AML-193 (cell line): ENCODE measurements at places on chromosomes 1 and 21.

- no peak for DNase-seq
Observed at GRCh38 chr1:41726292-41726691, 192.4 kb downstream of the HIVEP3 start.

GRCh38 chr1:94646141-94646643, 104.6 kb upstream of the F3 start:
- no peak for DNase-seq

DNA sequence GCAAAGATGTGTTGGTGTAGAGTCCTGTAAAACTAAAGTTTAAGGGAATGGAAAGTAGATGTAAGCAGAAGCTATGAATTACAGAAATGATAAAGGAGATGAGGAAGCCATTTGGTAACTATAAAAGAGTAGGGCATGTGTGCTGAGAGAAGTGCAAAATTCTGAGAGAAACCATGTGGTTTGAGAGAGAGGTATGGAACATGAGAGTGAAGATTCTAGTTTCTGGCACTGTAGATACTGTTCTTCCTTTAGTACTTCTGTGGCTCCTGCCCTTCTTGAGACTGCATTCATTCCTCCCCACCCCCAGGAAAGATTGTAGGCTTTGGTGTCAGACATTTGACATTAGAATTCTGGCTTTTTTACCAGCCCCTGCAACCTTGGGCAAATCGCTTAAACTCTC, 15.4 kb downstream of the RALGPS2 start:
- no peak for DNase-seq

GRCh38 chr21:45724994-45725843, 81.7 kb downstream of the PCBP3 start:
- DNase-seq: no peak

DNA sequence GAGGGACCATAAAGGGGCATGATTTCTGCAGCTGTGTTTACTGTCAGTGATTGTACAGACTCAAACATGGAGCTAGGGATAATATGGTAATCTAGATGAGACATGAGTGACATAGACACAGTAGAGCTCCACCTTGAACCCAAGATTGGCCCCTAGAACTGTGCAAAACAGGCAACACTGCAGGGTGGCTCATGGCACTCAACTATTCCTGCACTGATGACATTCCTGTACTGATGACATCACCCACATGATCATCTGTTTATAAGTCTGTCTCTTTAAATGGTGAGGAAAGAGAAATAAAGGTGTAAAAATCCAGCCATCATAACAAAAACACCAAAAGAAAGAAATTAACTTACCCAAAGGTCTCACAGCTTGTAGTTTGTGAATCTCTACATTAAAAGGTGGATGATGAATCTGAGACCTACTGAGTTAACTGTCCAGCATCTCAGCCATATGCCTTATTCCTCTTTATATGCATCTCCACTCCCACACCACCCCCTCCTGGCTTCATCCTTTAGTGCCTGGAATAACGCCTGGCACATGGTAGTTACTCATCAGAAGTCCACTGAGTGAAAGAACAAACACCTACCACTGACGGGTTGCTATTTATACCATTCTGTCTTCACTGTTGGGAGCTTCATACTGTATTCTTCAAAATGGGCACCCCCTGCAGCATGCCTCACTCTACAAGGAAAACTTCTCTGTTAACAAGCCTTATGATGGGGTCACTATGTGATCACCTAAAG, at the start of gene LRRC53:
TSS of gene LRRC53 (minus strand) at position 442 of the 746 bp plus-strand sequence. CDS start 29,262 bp downstream, outside the sequence.
- no peak for DNase-seq

- DNase-seq: no peak
Observed at GRCh38 chr1:157982136-157982535, 11.3 kb upstream of the KIRREL1 start.

DNA sequence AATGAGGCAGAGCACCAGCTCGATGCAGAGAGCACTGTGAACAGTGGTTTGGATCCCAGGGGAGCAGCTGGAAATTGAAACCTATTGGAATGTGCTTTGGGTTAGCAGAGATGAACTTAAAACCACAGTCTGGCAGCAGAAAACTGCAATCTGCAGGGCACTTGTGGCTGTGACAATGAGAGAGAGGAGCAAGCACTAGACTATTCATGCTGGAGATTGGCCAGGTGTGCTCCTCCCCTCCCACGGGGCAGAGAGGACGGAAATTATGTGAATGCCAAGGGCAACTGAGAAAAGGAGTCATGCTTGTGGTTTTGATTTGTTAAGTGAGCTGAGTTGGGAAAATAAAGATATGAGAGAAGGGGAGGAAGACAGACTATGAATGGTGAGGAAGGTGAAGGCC, 38.1 kb downstream of the HSD3B2 start:
- DNase-seq: no peak

- peak; percentile 37 for DNase-seq
Observed at GRCh38 chr1:153565529-153566374, at the start of gene S100A2. TSS of gene S100A2 (minus strand) at chr1:153565844. CDS start at chr1:153563877, 1,967 bp downstream.

- no peak for DNase-seq
Observed at GRCh38 chr1:70843452-70843851, 204.2 kb downstream of the PTGER3 start.

- no peak for DNase-seq
Observed at GRCh38 chr1:194161591-194161990, 975.2 kb upstream of the B3GALT2 start.

GRCh38 chr1:174359454-174359805, 88.3 kb upstream of the GPR52 start:
- no peak for DNase-seq

DNA sequence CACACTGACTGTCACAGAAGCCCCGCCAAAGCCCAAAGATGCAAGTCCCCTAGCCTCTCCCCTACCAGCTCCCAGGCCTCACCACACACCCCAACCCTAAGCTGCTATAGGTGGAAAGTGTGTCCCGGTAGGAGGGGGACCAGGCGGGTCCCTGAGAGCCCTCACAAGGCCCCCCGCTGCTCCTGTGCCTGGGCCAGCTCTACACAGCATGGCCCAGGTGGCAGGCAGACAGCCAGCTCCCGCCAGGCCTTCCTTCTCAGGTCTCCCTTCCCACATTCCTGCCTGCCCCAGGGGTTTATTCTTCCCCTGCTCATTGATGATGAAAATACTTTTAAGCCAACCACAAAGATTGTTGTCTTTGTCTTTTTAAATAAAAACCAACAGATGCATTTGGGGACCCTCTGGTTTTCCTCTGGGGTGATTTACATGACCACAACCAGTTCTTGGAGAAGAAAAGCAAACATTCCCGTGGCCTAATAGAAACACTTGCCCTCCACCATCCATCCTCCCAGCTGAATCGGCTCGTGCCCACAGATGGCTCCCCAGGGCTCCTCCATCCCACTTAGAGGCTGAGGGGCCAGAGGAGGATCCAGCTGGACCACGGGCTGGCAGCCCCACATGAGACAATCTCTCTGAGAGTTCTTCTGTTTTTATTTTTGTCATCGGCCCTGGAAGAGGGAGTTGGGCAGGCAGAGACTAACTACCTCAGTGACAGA, 93.1 kb downstream of the DMRTB1 start:
- no peak for DNase-seq

GRCh38 chr1:182385885-182386853, 5.4 kb downstream of the GLUL start:
- DNase-seq: no peak

DNA sequence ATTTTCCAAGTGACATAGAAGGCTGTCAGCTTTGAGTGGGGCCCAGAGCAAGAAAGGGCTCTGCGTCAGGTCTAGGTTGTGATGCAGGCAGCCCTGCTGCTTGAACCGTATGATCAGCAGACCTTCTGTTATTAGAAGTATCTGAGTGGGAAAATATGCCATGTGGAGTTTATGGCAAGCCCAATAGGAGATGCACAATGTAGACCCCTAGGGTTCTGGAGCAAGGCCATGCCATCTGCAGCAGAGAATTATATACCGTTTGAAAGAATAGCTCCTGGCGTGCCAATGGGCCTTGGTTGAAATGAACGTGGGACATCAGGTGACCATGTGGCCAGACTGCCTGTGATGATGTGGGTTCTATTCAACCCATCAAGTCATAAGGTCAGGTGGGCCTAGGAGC, 44.1 kb upstream of the ZBTB18 start:
- no peak for DNase-seq

DNA sequence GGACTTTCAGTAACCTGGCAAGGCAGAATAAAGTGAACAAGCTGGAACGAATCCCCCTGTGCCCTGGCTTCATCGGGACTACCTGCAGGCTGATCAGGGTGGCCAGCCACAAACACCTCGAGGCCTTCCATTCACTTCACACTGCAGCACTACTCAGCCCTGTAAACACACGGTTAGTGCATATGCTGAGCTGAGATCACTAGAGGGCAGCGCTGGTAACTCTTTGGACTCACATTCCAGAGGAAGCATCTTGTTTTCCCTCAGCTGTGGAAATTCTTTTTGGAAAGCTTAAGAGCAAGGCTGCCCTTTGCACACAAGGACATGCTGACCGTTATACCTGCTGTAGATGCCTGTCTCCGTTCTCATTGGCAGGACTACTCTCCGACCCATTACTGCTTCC, 32.1 kb downstream of the PCSK9 start:
- peak; percentile 8 for DNase-seq
